ENCODE measurements at places on chromosomes 11 and 22.

- no peak for DNase-seq
Measured at GRCh38 chr11:8932564-8933180, at the start of gene C11orf16. Gene C11orf16, minus strand, starts transcription at chr11:8932947. Its CDS starts 639 bp downstream, at chr11:8932308.

DNA sequence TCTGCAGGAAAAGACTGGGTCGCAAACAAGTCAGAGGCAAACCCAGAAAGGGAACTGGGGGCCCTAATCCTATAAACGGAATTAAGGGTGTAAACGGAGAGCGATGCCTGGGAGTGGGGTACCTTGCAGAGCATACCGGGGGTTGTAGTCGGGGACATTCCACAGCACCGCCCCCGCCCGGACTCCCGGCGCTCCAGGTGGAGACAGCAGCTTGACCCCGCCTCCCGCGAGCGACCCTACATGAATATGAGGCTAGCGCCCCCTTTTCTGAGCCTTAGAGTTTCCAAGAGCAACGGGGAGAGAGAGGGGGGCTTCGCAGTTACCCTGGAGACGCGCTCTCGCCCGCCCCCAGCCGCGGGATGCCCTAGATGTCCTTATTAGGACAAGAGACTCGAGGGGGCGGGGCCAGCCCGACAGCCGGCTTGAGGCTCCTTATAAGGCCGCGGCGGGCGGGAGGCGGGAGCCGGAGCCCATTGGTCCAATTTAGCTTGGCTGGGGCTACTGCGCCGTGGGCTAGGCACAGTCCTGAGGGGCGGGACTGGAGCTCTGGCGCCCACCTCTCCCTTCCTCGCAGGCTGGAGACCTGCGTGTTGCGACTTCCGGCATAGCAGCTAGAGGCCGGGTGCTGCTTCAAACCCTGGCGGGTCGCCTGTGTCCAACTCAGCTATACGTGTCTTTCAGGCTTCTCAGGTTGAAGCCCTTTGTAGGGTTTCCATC is 980 bp upstream of the MUS81 start:
- peak; percentile 99 for DNase-seq

DNA sequence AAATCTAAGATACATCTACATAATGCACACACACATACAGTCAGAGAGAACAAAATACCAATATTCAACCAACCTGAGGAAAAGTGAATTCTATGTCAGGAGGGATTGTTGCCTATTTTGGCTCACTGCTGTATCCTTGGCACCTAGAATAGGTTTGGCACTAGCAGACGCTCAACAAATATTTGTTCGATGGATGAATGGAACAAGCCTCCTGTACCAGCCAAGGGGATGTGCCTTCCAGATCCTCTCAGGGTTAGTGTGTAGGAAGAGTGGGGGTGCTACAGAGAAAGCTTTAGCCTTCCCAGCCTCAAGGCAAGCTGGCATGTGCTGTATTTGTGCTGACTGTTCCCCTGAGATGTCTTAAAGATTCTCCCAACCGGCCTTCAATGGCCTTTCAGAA is 23.3 kb upstream of the POU2AF1 start:
- no peak for DNase-seq

- DNase-seq, result no peak
Measured at GRCh38 chr22:44691796-44692661, 10.0 kb upstream of the PRR5 start.

GRCh38 chr11:20010156-20010850 is 150.0 kb downstream of the DBX1 start:
- DNase-seq, result no peak
